Stimulated activated CD8-positive, alpha-beta memory T cell treated with anti-CD3 and anti-CD28 coated beads, Interleukin-4, amount 100 ng/mL, for 4 hours (primary cell): ENCODE measurements at places on chromosomes 3 and 15.

- no peak for DNase-seq
Measured at GRCh38 chr15:49817100-49817499, 196.3 kb downstream of the DTWD1 start.

- no peak for DNase-seq
Measured at GRCh38 chr3:128076483-128077201, 24.4 kb downstream of the SEC61A1 start.

DNA sequence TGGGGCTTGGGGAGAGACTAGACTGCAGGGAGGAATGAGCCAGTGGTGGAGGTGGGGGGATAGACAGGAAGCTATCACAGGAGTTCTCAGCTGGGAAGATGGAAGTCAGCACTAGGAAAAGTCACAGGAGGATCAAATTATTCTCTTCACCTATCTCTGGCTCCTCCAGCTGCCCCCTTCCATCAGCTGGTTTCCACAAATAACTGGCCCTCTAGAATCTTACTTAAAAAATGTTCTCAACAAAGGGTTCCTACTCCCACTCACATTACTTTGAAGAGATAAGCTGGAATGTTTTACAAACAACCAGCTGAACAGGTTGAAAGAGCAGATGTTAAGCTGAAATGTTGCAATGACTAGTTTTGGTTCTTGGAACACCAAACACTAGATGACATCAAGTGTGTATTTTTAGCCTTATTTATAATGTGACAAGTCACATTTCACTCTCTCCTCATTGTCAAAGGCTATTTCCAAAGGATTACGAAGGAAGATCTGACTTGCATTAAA, 102.7 kb upstream of the AADACL2 start:
- DNase-seq: no peak

- DNase-seq: no peak
Measured at GRCh38 chr15:86167841-86168240, 88.2 kb downstream of the AGBL1 start.

DNA sequence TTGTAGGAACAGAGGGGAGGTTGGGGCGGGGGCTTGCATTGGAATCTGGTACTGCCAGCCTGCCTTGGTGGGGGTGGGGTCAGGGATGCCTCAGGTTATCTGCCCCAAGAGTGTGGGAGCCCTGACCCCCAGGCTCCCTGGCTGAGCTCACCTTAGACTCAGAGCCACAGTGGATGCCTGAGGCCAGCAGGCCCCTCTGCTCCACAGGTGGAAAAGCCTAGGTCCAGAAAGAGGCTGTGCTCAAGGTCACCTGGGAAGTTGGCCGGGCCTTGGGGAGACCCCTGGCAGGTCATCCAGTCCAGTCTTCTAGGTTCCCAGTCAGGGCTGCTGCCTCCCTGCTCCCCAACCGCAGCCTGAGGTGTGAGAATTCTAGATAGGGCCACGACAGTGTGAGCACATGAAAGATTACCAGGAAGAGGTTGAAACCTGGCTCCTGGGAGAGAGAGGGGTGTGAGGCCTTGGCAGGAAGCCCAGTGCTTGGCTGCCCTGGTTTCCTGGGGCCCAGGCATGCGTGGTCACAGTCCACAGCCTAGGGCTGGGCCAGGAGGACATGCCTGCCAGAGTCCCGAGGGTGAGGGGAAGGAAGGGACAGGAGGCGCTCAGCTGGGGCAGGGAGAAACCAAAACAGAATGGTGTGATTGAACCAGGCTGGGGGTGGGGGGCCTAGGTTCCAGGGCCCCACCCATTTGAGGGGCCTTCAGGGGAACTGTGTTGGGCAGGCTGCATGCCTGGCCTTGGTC, 4.9 kb downstream of the HDAC11 start:
- DNase-seq: no peak

DNA sequence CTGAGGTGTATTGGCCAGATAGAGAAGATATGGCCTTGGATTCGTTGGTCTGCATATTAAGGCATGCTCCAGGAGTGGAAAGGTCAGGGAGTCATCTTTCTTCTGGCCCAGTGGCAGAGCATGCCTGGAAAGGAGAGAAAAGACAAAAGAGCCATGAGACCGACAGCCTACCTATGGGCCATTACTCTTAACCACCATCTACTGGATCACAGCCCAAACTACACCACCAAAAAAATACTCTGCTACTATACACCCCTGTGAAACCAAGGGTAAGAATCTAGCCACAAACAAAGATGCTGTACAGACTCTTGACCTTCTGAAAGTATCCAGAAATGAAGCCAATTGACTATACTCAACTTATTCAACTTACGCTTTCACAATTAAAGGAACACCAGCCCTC, 96.1 kb upstream of the PLSCR5 start:
- no peak for DNase-seq

DNA sequence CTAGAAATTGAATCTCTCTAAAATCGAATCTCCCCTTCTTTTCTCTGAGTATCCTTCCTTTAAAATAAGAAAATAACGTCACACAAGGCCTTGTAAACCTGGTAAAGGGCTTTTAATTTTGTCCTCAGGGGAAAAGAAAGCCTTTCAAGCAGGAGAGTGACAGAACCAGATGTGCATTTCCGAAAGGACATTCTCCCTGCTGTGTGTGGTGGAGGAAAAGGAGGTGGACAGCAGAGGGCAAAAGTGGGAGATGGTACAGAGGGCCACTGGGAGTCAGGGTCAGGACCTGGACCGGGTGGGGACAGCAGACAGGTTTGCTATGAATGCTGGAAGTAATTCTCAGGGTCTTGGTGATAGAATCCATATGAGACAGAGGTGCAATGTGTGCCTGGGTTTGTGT, 127.6 kb downstream of the RORA start:
- no peak for DNase-seq

GRCh38 chr3:18389108-18389733, 35.9 kb downstream of the SATB1 start:
- DNase-seq: no peak

GRCh38 chr3:106231086-106231485, 362.3 kb upstream of the CBLB start:
- no peak for DNase-seq

DNA sequence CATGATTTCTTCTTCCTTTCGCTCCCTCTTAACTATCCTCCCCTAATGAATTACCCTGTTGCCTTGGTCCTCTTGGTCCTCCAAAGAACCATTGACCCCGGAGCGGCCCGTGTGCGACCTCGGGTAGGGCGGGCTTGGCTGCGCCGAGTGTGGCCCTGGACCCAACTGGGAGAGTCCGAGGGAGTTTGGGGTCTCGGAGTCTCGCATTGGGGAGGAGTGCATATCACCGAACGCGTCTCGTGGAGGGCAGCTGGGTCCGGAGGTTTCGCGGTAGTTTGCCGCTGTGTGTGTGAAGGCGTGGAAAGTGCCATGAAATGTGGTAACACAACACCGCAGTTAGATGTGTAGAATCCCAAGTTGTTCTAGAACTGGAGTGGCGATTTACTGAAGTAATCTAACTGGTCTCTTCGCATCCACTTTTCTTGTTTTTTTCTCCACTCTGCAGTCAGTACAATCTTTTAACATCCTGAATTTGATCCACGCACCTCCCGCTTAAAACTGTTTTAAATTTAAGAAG, 363 bp downstream of the GTF2E1 start:
- DNase-seq: no peak

- DNase-seq: no peak
Measured at GRCh38 chr3:135084405-135084804, 289.3 kb downstream of the EPHB1 start.

- DNase-seq: no peak
Measured at GRCh38 chr3:187015903-187016638, 85.7 kb downstream of the ST6GAL1 start.

GRCh38 chr3:187041362-187042307, 97.7 kb downstream of the RPL39L start:
- no peak for DNase-seq

DNA sequence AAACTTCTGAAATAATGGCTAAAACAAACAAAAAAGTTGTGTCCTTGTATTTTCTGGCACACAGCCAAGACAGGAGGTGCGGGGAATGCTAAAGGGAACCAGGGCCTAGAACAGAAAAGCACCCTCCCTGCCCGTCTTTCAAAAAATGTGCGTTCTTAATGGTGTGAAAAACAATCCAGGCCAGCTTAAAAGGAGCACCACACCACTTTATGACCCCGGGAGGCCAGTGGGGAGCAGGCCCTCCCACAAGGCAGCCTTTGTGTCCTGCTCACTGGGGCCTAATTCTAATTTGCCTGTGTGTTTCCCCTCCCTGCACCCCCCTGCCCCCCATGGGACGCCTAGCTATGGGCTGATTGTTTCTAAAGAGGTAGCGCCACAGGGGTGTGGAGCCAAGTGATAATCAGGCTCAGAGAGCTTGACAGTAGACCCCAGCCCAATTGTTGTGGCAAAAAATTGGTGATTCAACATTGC, 181.4 kb downstream of the GREM1 start:
- DNase-seq: no peak

GRCh38 chr15:57706405-57707209, at the start of gene POLR2M:
POLR2M (plus strand) TSS chr15:57706714; CDS start chr15:57706843, 129 bp downstream.
- DNase-seq: peak; percentile 81

DNA sequence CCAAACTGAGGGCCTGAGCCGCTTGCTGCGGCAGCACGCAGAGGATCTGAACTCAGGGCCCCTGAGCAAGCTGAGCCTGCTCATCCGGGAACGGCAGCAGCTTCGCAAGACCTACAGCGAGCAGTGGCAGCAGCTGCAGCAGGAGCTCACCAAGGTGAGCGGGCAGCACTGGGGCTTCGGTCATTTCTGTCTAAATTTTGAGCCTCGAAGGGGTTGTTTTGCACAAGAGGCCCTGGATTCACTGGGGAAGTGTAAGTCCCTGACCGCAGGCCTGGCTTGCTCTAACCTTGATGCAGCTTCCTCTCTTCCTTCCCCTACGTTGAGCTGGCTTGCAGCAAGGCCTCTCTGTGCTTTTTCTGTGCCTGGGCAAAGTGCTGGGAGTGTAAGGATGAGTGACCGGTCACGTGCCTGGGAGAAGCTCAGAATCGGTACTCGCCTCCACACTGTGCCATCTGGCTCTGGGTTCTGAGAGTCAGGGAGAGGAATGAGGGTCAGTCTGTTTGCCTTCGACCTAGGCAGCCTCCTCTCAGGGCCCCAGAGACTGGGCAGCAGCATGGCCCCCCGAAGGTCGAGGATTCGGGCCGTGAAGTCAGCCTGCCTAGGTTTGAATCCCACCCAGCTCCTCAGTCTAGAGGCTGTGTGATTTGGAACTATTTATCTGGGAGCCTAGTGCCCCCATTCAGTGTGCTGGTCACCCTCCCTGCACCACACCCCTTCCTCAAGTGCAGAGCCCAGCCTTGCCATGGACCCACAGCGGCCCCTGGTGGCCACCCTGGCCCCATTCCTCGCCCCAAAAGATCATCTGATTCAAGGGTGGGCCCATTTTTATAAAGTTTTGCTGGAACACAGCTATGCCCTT, 1.4 kb downstream of the FES start:
- peak; percentile 64 for DNase-seq

GRCh38 chr3:42036483-42036823, 54.7 kb upstream of the TRAK1 start:
- DNase-seq: no peak

DNA sequence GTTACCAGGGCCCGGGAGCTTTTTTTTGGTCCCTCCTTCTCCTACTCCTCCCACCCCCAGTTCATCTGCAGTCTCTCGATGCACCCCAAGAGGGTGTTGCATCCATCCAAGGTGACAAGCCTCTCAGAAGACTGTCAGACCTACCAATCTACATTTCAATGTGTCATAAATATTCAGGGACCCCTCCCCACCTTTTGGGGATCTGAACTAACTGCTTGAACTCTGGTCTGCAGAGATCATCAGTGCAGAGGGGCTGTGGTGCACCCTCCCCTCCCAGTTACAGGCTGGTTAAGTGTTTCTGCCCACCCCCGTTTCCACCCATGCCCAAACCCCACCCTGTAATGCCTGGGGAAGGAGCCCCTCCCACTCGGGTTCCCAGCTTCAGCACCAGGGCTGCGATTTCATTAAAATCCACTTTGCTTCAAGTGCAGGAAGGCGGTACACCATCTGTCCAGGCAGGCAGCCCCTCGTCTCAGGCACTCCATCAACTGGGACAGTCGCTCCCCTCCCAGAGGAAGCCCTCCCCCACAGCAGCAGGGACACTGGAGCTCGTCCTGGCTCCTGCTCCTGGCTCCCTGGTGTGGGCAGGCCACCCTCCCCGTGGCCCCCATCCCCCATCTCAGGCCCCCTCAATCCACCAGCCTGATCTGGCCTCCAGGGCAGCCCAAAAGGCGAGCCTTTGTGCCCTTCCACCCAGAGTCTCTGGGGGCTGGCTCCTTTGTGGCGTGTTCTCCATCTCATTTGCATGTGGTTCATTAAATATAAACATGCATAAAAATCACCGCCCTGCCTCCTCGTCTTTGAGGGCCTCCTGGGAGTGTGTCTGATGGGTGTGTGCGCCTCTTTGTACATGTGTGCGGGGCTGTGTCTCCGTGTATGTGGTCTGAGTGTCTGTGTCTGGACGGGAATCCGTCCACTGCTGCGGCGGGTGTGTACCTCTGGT, 32.3 kb downstream of the RNU5B-1 start:
- no peak for DNase-seq

GRCh38 chr15:51884517-51885236, 55.2 kb downstream of the TMOD3 start:
- DNase-seq: no peak
